ENCODE measurements at places on chromosomes 6 and 20.

DNA sequence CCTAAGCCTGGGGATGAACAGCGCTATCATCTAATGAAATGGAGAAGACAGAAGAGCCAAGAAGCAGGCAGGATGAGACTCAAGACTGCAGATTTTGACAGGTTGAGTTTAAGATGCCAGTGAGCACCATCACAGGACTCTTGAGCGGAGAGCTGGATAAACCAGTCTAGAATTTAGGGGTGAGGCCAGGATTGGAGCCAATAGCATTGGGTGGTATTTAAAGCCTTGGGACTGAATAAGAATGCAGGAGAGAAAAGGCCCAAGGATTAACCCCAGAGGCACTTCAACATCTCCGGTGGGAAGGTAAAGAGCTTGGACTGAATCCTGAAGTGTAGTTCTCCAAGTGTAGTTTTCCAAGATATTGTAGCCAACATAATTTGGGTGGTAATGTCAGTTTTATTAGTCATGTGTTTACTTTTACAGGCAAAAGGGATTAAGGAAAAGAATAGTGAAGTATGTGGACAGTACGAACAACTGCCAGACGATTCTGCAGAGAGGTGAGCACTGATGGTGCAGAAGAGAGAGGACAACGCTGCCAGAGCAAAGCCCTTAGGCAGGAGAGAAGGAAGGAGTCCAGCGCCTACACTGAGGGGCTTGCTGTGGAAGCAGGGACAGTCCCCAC is 85.2 kb downstream of the DTNBP1 start:
- no peak for DNase-seq

GRCh38 chr6:27295301-27296079 is 16.6 kb downstream of the POM121L2 start:
- DNase-seq = peak; percentile 37

DNA sequence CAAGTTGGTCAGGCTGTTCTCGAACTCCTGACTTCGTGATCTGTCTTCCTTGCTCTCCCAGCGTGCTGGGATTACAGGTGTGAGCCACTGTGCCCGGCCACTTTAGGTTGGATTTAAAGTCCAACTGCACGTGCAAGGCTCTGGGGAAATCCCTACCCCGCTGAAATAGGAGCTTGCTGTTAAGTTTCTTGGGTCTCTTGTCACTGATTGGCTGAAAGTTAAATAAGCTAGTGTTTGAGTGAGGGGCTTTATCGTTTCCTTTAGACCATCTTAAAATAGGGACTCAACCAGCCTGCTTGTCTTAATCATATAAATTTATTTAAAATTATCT is 11.1 kb upstream of the SERINC1 start:
- no peak for DNase-seq

- DNase-seq = no peak
Observed at GRCh38 chr6:73639040-73639439, 14.8 kb downstream of the SLC17A5 start.

- no peak for DNase-seq
Observed at GRCh38 chr20:43017241-43018030, 172.3 kb downstream of the PTPRT start.

DNA sequence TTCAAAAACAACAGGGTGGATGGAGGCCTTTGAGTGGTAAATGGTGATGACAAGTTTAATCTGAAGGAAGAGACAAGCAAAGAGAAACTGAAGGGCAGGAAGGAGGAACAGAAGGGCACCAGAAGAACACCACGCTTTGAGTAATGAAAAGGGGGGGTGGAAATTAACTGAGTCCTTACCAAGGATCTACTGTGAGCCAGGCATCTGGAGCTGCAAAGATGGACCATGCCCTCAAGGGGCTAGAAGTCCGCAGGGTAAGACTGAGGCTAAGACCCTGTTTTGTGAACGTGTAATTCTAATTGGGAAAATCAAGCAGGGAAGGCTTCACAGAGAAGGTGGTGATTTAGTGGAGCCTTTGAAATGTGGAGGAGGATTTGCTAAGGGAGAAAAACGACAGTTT is 1.6 kb downstream of the NDRG3 start:
- no peak for DNase-seq

- DNase-seq = no peak
Observed at GRCh38 chr6:36728289-36729160, 30.9 kb downstream of the RAB44 start.

DNA sequence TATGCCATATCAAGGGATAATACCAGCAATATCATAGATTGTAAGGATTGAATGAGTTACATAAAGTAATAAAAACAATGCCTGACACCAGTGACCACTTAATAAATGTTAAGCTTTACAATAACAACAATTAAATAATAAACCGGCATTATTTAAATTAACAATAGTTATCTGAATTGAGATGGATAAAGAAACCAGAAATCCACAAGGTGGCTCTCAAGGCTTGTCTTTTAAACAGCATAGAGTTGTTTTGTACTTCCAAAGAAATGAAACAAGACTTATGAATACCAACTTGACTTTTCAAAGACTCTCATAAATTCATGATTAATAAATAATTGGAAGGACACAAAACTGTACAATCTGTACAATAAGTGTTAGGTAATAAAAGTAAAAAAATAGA is 203.1 kb downstream of the ASCC3 start:
- DNase-seq = no peak

- DNase-seq = no peak
Observed at GRCh38 chr6:125471667-125472066, 169.9 kb upstream of the HDDC2 start.

- no peak for DNase-seq
Observed at GRCh38 chr20:53581444-53582250, 12.0 kb downstream of the ZNF217 start.

DNA sequence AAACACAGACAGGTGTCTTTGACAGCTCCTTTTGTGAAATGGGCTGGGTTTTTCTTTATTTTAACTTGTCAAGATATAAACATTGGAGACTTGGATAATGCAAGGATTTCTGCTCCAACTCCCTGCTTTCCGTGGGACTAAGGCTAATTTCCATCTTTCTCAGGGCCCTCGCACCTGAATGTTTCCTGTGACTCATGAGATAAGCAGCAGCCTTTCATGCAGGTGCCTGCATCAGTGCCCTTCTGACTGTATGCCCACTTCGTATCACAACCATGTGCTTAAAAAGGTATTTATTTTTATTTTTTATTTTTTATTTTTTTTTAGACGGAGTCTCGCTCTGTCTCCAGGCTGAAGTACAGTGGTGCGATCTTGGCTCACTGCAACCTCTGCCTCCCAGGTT is 736.1 kb downstream of the DOK5 start:
- no peak for DNase-seq

DNA sequence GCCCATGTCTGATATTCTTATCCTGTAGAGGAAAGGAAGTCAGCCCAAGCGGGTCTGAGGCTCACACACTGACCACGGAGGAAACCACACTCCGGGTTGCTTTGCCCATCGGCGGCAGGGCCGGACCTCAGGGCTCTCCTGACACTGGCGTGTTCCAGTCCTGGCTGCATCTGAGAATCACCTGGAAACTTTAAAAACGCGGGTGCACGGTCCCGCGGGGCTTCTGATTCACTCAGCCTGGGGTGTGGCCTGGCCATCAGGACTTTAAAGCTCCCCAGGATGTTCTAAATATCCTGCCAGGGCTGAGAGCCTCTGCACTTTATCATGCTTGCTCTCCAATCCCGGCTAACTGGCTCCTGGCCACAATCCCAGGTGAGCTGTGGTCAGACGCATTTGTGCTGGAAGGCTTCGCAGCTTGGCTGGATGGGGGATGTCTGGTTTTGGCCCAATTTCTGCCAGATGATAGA is 47.7 kb upstream of the DACT2 start:
- DNase-seq = no peak

GRCh38 chr6:100271202-100271601 is 193.5 kb downstream of the SIM1 start:
- no peak for DNase-seq

DNA sequence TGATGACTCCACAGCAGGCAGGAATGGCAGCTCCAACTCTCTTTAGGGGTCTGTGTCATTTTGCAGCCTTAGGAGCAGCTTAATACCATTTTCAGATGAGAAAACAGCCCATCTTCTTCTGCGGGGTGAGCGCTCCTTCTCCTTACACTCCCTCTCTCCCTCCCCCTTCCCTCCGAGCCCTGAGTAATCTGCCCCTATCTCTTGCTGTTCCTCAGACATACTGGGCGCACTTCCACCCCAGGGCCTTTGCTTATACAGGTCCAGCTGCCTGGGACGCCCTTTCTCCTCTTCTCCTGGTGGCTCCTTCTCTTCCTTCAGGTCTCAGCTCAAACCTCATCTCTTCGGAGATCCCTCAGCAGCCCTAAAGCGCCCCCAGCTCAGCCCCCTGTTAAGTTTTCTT is 54.8 kb downstream of the SNAI1 start:
- no peak for DNase-seq

DNA sequence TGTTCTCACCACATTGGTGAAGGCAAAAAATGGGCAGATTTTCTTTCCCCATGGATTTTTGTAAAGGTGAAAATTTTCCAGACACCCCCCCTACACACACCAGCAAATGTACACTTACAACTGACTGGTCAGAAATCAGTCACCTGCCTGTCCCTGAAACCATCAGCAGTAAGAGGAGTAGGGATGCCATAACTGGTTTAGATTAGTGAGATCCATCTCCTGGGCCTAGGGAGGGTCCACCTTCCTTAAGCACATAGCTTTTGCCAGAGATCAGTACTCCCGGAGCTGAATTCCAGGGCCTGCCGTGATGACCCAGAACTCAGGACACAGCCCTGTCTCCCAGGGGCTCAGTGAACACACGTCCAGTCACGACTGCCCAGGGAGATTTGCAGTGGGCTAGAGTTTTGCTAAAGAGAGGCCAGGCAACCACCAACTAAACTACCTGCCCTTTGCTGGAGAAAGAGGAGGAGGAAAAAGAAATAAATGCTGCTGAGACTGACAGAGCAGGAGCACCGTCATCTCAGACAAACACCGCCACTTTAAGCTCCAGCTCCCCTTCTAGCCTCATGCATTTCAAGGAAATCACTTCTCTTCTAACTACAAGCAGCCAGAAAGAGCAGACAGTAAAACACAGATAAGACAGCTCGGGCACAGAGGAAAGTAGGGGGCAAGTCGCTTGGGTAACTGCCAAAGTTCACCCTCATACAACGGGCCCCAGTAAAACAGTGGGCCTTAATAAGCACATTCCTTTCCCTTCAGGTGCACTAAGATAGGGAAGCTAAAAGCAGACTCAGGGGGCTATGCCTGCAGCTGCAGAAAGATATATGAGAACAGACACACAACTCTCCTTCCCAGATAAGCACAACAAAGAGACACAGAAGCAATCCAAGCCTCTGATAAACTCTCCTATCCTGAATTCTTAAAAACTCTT is 82.6 kb upstream of the SPTLC3 start:
- DNase-seq = peak; percentile 7

DNA sequence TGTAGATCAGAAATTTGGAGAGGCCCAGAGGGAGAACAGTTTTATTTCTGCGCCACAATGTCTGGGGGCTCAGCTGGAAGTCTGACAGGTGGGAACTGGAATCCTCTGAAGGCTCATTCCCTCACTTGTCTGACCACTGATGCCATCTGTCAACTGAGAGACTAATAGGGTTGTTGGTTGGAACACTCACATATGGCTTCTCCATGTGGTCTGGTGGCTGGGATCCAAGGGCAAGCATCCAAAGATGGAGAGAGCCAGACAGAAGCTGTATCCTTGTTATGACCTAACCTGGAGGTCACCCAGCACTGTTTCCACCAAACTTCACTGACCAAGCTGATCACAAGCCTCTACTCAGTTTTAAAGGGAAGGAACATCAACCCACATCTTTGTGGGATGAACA is 117.9 kb upstream of the AKAP12 start:
- DNase-seq = no peak

- no peak for DNase-seq
Observed at GRCh38 chr6:168735268-168735949, 294.4 kb downstream of the SMOC2 start.

DNA sequence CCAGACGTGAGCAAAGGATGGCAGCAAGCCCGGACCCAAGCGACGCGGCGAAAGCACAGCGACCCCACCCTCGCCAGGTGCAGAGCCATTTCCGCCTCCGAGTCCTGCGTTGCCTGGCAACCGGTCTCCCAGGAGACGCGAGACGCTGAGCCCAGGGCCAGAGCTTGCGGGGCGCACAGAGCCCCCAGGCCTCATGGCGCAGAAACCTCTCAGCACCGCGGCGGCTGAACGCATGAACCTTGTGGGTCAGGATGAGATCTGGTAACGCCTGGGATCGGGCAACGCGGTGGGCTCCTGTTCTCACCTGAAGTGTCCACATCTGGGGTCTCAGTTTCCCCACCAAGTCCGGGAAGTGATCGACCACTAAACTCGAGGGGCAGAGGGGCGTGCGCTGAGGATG is 77.7 kb downstream of the ANKRD60 start:
- DNase-seq = no peak

- no peak for DNase-seq
Observed at GRCh38 chr6:70590400-70590799, 23.7 kb downstream of the SDHAF4 start.

DNA sequence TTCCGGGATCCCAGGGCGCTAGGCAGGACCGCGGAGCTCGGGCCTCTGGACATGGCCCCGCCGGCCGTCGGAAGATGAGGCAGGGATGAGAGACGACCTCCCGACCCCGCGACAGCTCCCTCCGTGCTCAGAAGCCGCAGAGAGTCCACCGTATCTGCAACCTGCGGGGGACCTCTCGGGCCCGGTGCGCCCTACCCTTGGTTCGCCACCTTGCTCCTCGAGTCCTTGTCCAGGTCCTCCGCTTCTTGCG is 301 bp downstream of the PPP1R3D start:
- no peak for DNase-seq

DNA sequence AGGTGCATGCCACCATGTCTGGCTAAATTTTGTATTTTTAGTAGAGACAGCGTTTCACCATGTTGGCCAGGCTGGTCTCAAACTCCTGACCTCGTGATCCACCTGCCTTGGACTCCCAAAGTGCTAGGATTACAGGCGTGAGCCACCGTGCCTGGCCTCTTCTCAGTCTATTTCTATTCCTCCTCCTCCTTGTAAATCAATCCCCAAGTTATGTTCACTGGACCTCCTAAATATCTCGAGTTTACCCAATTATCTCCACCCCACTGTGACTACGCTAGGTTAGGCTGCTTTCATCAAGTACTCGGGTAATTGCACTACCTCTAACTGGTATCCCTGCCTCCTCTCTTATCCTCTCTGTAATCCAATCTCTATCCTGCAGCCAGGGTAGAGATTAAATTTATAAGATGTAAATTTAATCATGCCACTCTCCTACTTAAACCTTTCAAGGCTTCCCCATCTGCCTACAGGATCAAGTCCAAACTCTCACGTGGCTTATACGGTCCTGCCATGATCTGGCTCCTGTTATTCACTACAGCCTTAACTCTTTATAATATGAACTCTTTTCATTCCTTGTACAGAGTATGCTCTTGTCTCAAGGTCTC is 837 bp upstream of the MAD2L1BP start:
- DNase-seq = no peak

GRCh38 chr20:21395666-21396598 is 1.4 kb downstream of the NKX2-4 start:
- peak; percentile 32 for DNase-seq

DNA sequence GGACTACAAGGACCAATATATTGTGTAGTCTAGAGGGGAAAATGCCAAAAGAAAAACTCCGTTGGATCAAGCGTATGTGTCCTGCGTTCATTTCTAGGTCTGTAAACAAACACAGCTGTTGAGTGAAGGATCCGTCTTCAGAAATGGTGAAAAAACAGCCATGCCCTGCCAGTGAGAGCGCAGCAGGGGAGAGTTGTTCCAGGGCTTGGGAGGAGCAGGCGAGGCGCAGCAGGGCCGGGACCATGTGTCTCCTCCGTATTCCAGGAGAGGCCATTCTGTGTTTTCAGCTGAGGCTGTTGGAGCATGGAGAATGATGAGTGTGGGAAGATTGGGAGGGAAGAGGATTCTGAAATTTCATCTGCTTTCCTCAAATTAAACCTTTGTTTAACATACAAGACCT is 38.0 kb downstream of the BMP6 start:
- no peak for DNase-seq

GRCh38 chr6:12164508-12164770 is 125.7 kb upstream of the EDN1 start:
- no peak for DNase-seq

Data from endothelial cell of umbilical vein (primary cell).